ENCODE measurements at places on chromosomes 5 and 9.

DNA sequence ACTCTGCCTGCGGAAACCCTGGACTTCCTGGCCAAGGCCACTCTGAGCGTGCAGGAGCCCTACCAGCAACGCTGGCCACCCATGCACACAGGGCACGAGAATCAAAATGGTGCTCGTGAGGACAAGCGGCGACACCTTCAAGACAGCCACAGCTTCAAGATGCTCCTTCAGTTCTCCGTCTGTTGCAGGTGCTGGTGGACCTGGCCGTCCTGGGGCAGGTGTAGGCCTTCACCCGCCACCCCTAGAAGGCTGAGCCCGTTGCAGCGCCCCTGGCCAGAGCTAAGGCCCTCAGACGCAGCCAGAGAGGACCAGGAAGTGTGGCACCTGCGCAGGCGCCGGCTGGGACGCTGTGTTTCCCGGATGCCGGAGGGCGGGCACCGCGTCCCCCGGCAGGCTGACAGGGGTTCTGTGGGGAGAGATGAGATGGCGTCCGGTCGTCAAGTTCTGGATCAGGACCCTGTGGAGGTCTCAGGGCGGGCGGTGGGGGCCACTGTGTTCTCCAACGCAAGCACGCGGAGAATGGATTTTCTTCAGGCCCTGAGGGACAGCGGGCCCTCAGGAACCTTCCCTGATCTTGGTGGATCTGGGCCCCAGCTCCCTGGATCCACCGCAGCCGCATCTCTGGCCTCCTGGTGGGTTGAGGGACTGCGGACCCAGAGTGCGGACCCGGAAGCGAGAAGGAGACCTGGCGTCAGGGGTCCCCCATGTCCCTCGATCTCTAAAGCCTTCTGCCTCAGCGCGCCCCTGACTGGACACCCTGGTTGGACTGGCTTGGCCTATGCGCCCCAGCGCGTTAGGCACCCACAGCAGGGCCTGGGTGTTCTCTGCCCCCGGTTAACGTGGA lies 1770.8 kb upstream of the CDH9 start:
- DNase-seq, result no peak

- DNase-seq, result no peak
Measured at GRCh38 chr5:97545886-97546535, 363.0 kb upstream of the RIOK2 start.

- no peak for DNase-seq
Measured at GRCh38 chr5:101679816-101680215, 616.3 kb downstream of the SLCO4C1 start.

DNA sequence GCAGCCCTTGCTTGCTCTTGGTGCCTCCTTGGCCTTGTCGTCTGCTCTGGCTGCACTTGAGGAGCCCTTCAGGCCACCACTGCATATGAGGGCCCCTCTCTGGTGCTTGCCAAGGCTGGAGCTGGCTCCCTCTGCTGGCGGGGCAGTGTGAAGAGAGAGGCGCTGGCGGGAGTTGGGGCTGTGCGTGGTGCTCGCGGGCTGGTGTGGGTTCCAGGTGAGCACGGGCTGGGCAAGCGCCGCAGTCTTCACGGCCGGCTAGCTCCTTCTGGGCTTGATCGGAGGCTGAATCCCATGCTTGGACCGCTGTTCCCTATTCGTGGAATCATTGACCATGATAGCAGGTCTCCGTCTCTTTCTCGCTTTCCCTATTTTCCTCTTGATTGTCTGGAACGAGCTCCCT lies 56.5 kb downstream of the XRCC4 start:
- DNase-seq, result no peak

GRCh38 chr9:35667939-35668338 lies 2.9 kb upstream of the ARHGEF39 start:
- no peak for DNase-seq

DNA sequence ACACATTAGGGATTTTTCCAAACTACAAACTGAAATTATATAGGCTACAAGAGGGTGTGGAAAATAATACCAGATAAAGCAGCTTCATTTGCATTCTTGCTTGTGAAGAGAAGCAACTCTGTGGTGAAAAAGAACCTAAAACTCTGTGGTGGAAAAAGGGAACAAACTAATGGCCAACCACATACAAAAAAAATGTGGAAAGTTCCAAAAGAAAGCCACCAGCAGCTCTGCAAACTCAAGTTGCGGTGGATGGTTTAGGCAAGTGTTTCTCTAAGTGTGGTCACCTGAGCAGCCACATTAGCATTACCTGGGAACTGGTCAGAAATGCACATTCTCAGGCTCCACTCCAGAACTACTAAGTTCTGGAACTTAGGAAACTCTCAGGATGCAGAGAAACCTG lies 586.4 kb downstream of the ACTL7B start:
- no peak for DNase-seq

DNA sequence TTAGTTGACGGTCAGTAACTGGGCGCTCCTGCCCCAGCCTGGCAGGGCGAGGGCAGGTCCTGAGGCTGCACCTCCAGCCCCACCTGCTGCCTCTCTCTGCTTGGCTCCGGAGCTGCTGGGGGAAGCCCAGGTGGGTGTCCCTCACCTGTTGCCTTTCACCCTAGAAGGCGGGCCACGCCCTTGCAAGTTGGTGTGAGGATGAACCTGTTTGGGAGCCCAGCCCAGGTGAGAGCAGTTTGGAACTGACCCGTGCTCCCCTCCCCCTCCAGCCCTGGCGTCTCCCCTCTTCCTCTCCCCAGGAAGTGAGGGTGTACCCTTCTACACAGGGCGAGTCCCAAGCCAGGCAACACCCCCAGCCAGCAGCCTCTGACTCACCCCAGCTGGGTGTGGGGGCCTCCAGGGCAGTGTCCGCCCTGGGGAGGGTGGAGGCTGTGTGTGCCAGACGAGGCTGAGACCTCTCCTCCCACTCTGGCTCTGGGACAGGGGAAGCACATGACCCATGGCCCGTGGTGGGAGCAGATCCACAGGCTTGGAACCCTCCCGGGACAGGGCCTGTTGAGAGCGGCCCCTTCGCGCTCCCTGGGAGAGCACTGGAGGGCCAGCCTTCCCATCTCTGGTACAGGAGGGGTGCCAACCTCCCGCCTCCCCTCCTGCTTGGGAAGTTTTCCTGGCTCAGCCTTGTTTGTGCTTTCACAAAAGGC lies 10.4 kb downstream of the LRRC8A start:
- DNase-seq, result no peak

GRCh38 chr9:109441296-109441695 lies 56.8 kb downstream of the PTPN3 start:
- DNase-seq, result no peak

GRCh38 chr9:135204177-135204576 lies 116.7 kb downstream of the OLFM1 start:
- no peak for DNase-seq

DNA sequence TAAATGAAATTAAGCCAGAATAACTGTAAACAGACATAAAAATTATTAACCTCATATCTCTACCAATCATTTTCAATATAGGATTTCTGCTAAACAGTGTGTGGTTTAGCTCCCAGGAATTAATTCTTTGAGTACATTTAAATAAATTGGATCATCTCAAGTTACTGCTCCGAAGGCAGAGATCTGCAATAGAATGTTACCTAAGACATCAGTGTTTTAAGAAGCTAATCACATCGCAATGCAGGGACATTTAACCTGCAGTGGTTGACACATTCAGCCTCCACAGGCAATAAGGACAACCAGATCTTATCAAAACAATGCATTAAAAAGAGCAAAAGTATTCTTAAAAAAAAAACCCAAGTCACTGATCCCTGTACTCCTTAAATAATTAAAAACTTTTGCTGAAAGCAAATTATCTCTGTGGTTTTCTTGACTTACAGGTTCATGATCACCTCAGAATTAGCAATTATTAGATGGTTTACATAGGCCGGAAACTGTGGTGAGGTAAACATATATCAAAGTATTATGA lies 45.7 kb downstream of the PRDM6 start:
- DNase-seq, result no peak

DNA sequence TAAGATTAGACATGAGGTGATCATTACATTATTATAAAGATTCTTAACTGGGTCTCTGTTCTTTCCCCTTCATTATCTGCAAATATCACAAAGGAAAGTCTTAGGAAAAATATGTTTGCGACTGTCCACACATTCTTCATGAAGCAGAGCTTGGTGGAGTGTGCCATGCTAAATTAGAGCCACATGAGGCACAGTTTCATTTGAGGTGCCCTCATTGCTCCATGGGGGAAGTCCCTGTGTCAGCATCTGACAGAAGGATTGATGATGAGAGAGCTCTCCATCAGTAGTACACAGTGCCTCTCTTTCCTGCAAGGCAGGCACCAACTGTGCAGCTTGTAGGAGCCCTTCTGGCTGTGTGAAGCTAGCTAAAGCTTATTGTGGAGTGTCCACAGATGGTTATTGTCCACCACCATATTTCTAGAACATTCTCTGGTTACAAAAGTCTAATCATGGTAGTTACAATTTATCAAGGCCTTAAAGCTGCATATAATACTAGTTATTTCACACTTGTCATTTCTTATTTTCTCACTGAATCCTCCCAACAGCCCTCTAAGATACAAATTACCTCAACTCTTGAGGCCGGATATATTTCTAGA lies 63.9 kb downstream of the C9orf152 start:
- peak; percentile 26 for DNase-seq

- no peak for DNase-seq
Measured at GRCh38 chr5:10904862-10905432, 143.9 kb upstream of the DAP start.

DNA sequence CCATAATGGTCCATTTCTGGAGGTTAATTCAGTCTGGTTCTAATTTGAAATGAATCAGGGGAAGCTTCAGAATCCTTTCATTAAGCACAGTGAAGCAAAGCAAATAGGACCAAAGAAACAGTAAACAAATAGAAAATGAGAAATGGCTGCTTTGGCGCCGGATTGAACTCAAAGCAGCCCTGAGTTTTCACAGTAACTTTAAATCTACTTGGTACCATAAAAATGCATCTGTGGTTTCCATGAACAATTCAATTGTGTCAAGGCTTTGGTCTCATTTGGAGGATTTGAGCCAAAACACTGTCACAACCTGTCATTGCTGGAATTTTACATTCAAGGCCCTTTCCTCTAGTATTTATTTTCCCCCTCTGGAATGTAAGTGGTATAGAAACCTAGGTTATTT lies 25.9 kb upstream of the DAPK1 start:
- no peak for DNase-seq

Data from CD4-positive, alpha-beta T cell treated with Interleukin-4 for 1 hour (primary cell).